Progenitor cell of endocrine pancreas (in vitro differentiated cells): ENCODE measurements at places on chromosomes 3 and 15. TPM values are rescaled to one million over a fixed set of nuclear protein-coding genes. Genes with fewer than 3 reads are reported as not detected.
A peak's percentile ranks its signal among the peaks of the same experiment; 100 is the strongest.

- H3K36me3 ChIP-seq: peaks cover 18% of the 10 kb centered on the region
- H3K27ac ChIP-seq: peak overlapping the region; percentile 50
- peak overlapping the region; percentile 16 for H3K4me3 ChIP-seq
- DNase-seq: no peak
- no peaks in the 10 kb centered on the region for H3K27me3 ChIP-seq
Measured at GRCh38 chr3:58308728-58309127, 2.4 kb downstream of the HTD2 start.

DNA sequence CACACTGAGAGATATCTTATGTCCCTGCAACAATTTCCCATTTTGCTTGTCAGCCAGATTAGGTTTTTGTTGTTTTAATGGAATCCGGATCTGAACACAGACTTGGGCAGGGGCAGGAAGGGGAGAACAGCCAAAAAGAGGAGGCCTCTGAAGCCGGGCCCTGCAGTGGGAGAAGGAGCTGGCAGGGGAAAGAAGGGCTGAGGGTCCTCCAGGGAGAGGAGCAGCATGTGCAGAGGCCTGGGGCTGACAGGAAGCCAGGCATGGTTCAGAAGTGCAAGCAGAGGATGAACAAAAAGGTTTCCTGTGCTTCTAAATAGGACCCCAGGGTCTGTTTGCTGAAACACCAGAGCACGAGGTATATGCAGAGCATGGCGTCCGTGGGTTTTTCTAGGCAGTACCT, 49.1 kb upstream of the POMGNT2 start:
- H3K27ac ChIP-seq: no peak overlapping the region
- H3K4me3 ChIP-seq: no peak overlapping the region
- H3K27me3 ChIP-seq: peaks cover 43% of the 10 kb centered on the region
- no peaks in the 10 kb centered on the region for H3K36me3 ChIP-seq
- H3K4me1 ChIP-seq: no peaks in the 10 kb centered on the region

DNA sequence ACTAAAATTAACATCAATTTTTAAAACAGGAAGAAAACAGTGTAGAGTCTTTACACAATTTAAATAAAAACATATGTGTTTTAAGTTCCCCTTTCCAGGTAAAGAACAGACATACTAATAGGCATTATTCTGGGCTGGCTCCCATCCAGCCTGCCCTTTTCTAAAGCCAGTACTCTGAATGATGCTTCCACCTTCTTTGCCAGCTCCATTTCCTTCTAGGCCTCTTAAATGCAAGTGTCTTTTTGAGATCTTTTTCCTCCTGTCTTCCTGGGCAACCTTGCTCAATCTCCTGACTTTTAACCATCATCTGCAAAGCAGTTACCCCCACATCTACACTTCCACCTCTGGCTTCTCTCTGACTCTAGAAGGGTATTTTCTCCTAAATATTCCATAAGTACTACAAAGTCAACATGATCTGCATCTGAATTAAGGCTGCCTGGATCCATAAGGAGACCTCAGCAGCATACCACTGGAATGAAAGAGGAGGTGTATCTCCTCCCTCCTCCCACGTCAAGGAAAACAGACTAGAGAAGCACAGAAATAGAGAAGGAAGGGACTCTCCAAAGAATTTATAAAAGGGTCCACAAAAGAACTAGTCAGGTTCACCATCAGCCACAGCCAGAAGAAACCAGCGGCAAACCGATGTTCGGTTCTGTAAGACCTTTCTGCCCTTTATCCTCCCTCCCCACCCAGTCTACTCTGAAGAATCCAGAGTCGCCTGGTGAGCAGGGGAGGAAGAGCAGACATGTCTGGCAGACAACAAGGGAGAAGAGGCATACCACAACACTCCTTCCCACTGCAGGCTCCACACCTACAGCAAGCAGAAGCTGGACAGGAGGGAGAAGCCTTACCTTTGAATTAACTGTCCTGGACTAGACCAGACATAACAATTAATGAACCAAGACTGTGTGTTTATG, 47.1 kb downstream of the GOLIM4 start:
- no peak overlapping the region for H3K27ac ChIP-seq
- H3K4me1 ChIP-seq: peaks cover 21% of the 10 kb centered on the region
- no peaks in the 10 kb centered on the region for H3K36me3 ChIP-seq
- H3K27me3 ChIP-seq: no peaks in the 10 kb centered on the region
- no peak for DNase-seq

DNA sequence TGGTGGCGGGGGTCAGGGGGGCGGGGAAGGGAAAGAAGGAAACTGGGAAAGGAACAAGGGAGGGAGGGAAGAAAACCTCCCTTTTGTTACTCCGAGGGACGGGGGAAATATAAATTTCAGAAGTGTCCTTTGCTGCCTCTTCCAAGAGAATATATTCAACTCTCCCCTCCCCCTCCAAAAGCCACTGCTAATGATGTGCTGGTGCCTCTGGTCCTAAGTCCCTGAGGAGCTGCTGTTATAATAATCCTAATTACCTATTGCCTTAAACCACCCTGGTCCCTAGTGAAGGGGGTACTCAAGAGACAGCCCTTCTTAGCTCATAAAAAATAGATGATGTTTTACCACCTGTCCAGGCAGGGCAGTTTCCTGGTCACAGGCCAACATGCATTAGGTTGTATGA, 118.3 kb upstream of the TRIM42 start:
- no peaks in the 10 kb centered on the region for H3K36me3 ChIP-seq
- no peak overlapping the region for H3K4me3 ChIP-seq
- DNase-seq: no peak
- peaks cover 5% of the 10 kb centered on the region for H3K27me3 ChIP-seq
- no peak overlapping the region for H3K27ac ChIP-seq
- H3K4me1 ChIP-seq: peaks cover 2% of the 10 kb centered on the region

GRCh38 chr3:99884484-99884883, 66.8 kb downstream of the CMSS1 start:
- no peak overlapping the region for H3K4me3 ChIP-seq
- H3K4me1 ChIP-seq: peaks cover 18% of the 10 kb centered on the region
- H3K27ac ChIP-seq: peak overlapping the region; percentile 55
- H3K36me3 ChIP-seq: no peaks in the 10 kb centered on the region
- no peaks in the 10 kb centered on the region for H3K27me3 ChIP-seq
- no peak for DNase-seq

GRCh38 chr3:32888739-32889138, 62.7 kb upstream of the CCR4 start:
- H3K27ac ChIP-seq: peak overlapping the region; percentile 10
- H3K36me3 ChIP-seq: peaks cover 27% of the 10 kb centered on the region
- DNase-seq: no peak
- H3K27me3 ChIP-seq: no peaks in the 10 kb centered on the region
- H3K4me1 ChIP-seq: peaks cover 34% of the 10 kb centered on the region

The FBLN2 gene
- 5.8 and 14.1 TPM in 2 replicates for total RNA-seq

The PLCL2 gene
- total RNA-seq: 10.8 and 11.3 TPM in 2 replicates

DNA sequence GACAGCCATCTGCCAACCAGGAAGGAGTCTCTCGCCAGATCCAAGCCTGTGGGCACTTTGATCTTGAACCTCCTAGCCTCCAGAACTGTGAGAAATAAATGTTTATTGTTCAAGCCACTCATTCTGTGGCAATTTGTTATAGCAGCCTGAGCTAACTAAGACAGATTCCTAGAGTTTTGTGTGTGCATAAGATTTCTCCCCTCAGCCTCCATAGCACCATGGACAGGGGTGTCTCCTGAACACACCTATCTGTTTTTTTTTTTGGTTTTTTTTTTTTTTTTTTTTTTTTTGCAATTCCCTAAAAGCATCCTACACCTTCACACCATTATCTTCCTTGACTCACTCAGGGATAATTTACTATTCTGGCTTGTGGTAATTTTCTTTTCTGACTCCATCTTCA, 768.5 kb downstream of the NR2F2 start:
- no peaks in the 10 kb centered on the region for H3K36me3 ChIP-seq
- H3K4me3 ChIP-seq: no peak overlapping the region
- DNase-seq: no peak
- H3K27me3 ChIP-seq: peaks cover 3% of the 10 kb centered on the region
- H3K27ac ChIP-seq: no peak overlapping the region

DNA sequence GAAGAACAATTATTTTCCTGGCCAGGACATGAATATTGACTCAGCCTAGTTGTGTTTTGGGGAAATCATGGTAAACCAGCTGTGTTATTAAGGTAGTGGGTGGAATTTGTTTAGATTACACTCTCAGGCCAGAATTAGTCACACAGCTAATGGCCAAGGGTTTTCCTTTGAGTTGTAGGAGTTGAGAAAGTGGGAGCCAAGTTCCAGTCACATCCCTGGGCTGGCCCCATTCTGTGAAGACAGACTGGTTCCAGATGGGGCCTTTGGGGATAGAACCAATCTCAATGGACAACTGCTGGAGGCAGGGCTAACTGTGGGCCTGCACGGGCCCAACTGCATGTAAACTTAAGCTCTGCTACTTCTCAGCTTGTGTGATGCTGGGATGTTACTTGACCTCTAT, 1.4 kb upstream of the RASL12 start:
- no peaks in the 10 kb centered on the region for H3K36me3 ChIP-seq
- no peak for DNase-seq
- no peak overlapping the region for H3K27ac ChIP-seq
- peaks cover 4% of the 10 kb centered on the region for H3K4me1 ChIP-seq
- peaks cover 42% of the 10 kb centered on the region for H3K27me3 ChIP-seq

DNA sequence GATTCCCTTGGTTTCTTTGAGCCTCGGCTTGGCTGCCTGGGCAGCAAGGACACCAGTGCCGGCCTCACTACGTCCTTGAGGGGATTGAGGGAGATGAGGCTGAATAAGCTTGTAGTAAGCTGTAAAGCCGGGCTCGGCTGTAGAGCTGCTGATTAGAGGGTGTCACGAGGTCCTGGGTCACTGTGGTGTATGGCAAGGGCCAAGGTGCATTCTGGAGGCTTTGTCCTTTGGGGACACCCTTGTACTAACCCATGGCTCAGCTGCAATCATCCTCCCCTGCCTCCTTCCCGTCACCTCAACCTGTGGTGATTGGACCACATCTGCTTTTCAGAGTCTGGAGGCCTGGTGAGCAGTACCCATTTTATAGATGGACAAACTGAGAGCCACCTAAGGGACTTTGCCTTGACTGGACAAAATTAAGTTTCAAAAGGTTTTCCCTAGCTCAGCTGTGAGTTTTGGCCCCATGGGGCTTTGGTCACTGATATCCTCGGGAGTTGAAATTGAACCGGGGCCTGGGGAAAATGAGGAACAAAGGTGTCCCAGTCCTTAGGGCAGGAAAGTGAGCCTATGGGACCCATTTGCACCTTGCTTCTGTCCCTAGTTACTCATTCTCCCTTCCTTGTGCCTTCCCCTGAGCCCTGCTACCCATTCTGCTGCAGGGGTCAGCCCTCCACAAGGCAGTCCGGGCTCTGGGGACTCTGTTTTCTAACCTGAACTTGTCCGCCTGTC, 2.4 kb downstream of the SLC6A6 start:
- H3K4me1 ChIP-seq: peaks cover 27% of the 10 kb centered on the region
- peak overlapping the region; percentile 15 for H3K27ac ChIP-seq
- peak overlapping the region; percentile 92 for H3K4me3 ChIP-seq
- no peaks in the 10 kb centered on the region for H3K36me3 ChIP-seq
- DNase-seq: no peak
- peaks cover 10% of the 10 kb centered on the region for H3K27me3 ChIP-seq

The DNASE1L3 gene
- not detected in 2 replicates for total RNA-seq

The CASR gene
- total RNA-seq: 2.3 and 2.5 TPM in 2 replicates

The GOLGA8J gene
- total RNA-seq: not detected in 2 replicates

- DNase-seq: no peak
- H3K27me3 ChIP-seq: no peaks in the 10 kb centered on the region
- no peaks in the 10 kb centered on the region for H3K36me3 ChIP-seq
- H3K27ac ChIP-seq: no peak overlapping the region
Measured at GRCh38 chr3:167148136-167148535, 232.0 kb downstream of the ZBBX start.

The OCA2 gene
- 0.78 and 0.79 TPM in 2 replicates for total RNA-seq

- peaks cover 2% of the 10 kb centered on the region for H3K36me3 ChIP-seq
- peaks cover 9% of the 10 kb centered on the region for H3K4me1 ChIP-seq
- H3K27me3 ChIP-seq: no peaks in the 10 kb centered on the region
- H3K27ac ChIP-seq: no peak overlapping the region
Measured at GRCh38 chr3:11671648-11672100, 28.0 kb upstream of the VGLL4 start.

DNA sequence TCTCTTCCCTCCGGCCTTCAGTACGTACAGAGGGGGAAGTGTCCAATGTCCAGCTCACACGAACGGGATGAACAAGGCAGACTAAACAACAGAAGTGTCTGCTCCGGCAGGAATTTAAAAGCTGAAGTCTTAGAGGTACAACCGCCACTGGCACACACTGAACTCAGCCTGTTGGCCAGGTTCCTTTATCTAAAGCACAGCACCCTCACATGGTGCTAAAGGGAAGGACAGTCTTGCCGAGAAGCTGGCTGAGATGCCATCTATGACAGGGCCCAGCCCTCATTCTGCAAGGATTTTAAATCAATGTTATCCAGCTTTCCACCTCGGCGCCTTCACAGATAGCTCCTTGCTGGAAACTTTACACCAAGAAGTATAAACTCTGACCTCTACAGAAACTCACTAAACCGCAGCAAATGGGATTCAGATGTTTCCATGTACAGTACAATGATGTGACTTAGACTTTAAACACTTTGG, 2.8 kb downstream of the ADAMTS17 start:
- peaks cover 72% of the 10 kb centered on the region for H3K27me3 ChIP-seq
- DNase-seq: no peak
- peak overlapping the region; percentile 10 for H3K27ac ChIP-seq
- no peaks in the 10 kb centered on the region for H3K36me3 ChIP-seq

DNA sequence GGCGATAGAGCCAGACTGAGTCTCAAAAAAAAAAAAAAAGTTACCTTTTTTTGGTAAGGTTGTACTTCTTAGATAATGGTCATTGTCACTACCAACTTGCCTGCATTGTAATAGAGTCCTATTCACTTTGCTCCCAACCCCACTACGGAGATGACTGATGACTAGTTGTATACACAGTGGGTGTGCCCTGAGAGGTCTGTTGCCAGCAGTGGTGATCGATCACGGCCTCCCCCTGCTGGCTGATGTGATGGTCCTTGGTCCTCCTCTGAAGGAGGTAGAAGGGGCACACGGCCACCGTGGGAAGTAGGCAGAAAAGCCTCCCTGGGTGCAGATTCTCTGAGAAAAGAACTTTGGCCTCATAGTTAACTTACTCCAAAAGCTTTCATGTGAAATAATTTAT, 10.7 kb downstream of the GCNT3 start:
- H3K36me3 ChIP-seq: no peaks in the 10 kb centered on the region
- peak; percentile 51 for DNase-seq
- H3K4me3 ChIP-seq: no peak overlapping the region
- H3K27ac ChIP-seq: no peak overlapping the region
- peaks cover 6% of the 10 kb centered on the region for H3K4me1 ChIP-seq

- peaks cover 1% of the 10 kb centered on the region for H3K36me3 ChIP-seq
- H3K27me3 ChIP-seq: peaks cover 5% of the 10 kb centered on the region
- DNase-seq: peak; percentile 7
- H3K4me3 ChIP-seq: no peak overlapping the region
- peaks cover 8% of the 10 kb centered on the region for H3K4me1 ChIP-seq
Measured at GRCh38 chr3:126541628-126542339, 16.9 kb downstream of the C3orf22 start.
